ENCODE measurements at places on chromosomes 1 and 21.

DNA sequence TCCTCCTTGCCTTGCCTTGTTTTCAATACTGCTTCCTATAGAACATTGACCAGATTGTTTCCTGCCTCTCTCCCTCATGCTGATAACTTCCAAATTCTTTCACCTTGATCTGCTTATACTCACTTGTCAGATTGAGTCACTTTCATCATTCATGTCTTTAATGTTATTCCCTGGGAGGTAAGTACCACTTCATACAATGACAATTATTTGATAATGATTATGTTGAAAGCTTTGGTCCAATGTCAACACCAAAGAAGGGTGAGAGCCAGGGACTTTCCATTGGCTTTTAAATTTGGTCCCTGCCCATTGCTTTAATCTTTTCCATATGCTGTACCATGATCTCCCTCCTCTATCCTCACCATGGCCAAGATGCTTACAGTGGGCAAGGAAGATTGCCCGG, 137.4 kb downstream of the SYT2 start:
- no peak for DNase-seq

DNA sequence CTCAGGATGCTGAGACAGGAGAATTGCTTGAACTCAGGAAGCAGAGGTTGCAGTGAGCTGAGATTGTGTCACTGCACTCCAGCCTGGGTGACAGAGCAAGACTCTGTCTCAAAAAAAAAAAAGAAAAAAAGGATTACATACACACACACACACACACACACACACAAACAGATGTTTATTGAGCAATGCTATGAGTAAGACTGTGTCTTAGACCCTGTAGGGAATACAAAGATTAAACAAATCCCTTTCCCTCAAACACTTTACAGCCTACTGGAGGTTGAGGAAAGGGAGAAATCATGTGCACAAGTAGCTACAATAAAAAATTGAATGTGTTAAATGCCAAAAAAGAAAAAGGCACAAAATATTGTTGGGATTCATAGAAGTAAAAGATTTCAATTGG, 58.1 kb downstream of the RPAP2 start:
- DNase-seq, result no peak

DNA sequence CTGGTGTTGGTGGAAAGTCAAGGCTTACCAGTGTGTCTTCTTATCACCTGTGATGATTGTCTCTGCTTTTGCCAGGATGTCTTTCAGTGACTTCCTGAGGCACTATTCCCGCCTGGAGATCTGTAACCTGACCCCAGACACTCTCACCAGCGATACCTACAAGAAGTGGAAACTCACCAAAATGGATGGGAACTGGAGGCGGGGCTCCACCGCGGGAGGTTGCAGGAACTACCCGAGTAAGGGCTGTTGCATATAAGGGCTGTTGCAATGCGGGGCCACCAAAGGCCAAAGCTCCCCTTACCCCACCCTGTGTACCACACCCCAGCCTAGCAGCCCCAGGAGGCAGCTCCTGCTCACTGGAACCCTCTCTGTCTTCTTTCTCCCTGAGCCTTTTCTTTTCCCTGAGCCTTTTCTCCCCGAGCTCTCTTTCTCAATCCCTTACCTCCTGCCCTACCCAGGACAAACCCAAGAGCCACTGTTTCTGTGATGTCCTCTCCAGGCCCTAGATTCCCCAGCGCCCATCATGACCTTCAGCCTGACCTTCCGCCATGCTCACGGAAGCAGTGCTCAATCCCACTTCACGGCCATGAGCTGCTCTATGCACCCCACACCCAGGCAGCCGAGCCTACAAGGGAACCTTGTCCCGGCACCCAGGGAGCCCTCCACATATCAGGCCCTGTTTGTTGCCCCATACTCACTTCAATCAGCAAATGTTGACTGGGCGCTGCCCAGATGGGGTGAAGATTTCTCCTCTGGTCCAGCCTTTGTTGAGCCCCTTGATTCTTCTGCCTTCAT, 40.6 kb downstream of the CAPN2 start:
- DNase-seq, result no peak

DNA sequence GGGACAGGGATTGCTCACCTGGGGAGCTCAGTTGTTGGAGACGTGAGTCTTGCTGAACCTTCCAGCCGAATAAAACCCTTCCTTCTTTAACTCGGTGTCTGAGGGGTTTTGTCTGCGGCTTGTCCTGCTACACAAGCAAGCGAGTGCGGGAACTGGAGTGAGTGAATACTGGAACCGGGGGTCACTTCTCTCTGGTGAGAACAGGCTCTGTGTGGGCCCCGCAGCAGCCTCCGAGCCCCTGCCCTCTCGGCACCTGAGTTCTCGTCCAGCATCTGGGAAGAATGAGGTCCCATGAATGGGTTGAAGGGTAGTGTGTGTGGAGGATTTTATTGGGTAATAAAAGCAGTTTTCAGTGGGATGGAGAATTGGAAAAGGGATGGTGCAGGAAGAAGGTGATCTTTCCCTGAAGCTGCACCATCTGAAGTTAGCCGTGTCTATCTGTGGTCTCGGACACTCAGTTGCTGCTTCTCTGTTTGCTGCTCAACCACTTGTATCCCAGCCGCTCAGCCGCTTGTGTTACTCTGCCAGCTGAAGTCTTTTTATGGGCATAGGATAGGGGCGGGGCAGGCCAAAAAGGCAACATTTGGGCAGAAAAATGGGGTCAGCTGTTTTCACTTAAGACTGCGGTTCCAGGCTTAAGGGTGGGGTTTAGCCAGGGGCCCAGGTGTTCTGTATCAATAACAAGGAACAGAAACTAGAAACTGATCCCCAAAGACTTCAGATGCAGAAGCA, 450.6 kb upstream of the CAMK1G start:
- DNase-seq, result no peak

- no peak for DNase-seq
Observed at GRCh38 chr1:200351826-200352549, 57.8 kb downstream of the ZNF281 start.

GRCh38 chr21:23402929-23403520, 2204.3 kb downstream of the MRPL39 start:
- no peak for DNase-seq

- no peak for DNase-seq
Observed at GRCh38 chr1:180173952-180174351, 19.3 kb downstream of the QSOX1 start.

DNA sequence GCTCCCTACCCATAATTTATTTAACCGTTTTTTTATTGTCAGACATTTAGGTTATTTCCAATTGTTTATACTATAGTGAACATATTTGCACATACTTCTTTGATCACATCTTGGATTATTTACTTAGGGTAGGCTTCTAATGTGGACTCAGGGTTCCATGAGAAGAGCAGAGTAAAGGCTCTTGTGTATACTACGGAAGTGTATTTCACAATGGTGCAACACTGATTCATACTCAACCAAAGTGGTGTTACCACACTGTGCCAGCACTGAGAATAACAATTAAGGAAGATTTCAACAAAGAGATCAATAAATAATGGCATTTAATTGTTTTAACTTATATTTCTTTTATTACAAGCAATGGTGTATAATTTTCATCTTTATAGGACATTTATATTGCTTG, 251.2 kb downstream of the ZNF326 start:
- no peak for DNase-seq

- DNase-seq, result no peak
Observed at GRCh38 chr21:36817732-36818450, 119.0 kb downstream of the SIM2 start.

DNA sequence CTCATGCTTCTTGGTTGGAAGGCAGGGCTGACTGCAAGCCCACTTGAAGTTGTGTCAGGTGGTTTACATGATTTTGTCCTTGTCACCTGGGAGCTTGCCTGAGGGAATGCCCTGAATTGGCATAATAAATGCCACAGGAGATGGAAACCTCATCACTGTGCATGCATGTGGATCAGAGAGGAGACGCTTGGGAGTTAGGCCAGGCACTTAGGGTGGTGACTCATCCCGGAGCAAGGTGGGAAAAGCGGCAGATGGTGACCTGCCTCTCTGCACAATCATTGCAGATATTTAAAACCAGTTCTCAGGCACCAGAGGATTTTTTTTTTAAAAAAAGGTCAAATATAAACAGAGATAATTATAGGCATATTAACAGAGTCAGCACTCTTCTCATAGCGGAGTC, 202.2 kb upstream of the KIAA0040 start:
- no peak for DNase-seq

GRCh38 chr1:43205671-43206070, 33.5 kb downstream of the CFAP57 start:
- no peak for DNase-seq

Data from CD8-positive, alpha-beta memory T cell (primary cell).